Renal cortical epithelial cell (primary cell): ENCODE measurements at places on chromosomes 3 and 15. TPM values are rescaled to one million over a fixed set of nuclear protein-coding genes. Genes with fewer than 3 reads are reported as not detected.

DNA sequence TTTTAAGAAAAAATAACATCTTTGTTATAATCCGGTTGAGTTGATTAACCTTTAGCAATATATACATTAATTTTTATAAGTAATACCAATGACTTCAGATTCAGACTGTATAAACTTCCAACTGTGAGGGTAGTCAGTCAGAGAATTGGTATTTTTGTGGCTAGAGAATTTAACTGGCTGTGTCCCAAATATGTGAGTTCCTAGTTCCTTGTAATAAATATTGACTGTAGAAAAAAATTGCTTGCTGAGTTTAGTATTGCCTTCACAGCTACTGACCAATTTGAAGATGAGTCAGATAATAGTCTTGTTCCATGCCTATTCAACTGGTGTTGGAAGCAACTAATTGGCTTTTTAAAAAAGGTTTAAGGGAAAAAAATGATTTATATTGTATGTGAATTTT is 210.8 kb downstream of the GAP43 start:
- peak; percentile 38 for DNase-seq

DNA sequence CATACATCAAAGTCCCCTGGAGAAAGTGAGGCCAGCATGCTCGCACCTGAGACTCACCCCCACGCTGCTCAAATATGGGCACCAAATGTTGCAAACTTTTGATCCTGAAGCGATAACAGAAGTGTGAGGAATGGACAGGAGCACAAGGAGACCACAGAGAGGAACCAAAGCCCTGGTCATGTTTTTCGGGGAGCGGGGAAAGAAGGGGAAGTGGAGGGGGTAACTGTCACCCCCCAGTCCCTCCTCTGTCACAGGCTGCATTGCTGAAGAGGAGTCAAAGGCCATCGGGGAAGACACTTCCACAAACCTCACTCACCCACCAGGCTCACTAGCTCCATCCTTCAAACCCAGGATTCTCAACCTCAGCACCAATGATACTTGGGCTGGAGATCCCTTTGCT is 182.4 kb downstream of the UACA start:
- DNase-seq, result no peak

- no peak for DNase-seq
Observed at GRCh38 chr3:30293621-30294240, 312.7 kb upstream of the TGFBR2 start.

Gene C2CD4A
- total RNA-seq, result under 0.01 and 11.7 TPM in 2 replicates

GRCh38 chr3:179234199-179234598 is 16.7 kb downstream of the KCNMB3 start:
- DNase-seq, result no peak

- no peak for DNase-seq
Observed at GRCh38 chr3:58243976-58244585, 6.5 kb downstream of the ABHD6 start.

Gene TMEM202
- total RNA-seq, result not detected in 2 replicates

Gene SLCO2A1
- 0.69 and 1.0 TPM in 2 replicates for total RNA-seq

- DNase-seq, result peak; percentile 21
Observed at GRCh38 chr3:13650210-13651056, 101.5 kb downstream of the FBLN2 start.

GRCh38 chr3:121667333-121667732 is 6.6 kb upstream of the HCLS1 start:
- no peak for DNase-seq

- no peak for DNase-seq
Observed at GRCh38 chr3:42505849-42506410, 3.5 kb downstream of the VIPR1 start.

GRCh38 chr3:115494826-115495225 is 128.5 kb upstream of the GAP43 start:
- DNase-seq, result no peak

Gene CCR5
- not detected in 2 replicates for total RNA-seq

- DNase-seq, result peak; percentile 26
Observed at GRCh38 chr3:81289676-81290075, 471.8 kb downstream of the GBE1 start.

GRCh38 chr3:107846279-107846852 is 244.5 kb downstream of the CD47 start:
- peak; percentile 63 for DNase-seq

DNA sequence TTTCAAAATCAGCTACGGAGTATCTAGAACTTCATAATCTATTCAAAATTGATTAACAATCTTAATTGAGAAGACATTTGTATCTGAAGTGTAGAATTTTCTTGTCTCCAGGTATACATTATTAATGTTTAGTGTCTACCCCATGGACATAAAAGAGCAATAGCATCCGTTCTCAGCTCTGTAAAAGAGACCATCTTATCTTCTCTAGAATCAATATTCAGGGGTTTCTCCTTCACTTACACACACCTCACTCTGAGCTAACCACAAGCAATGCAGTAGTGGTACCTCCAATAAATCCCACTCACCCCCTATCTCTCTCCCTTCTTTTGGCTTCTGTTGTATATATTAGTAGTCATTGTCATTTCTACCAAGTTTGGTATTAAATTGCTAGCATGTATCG is 16.2 kb downstream of the MBNL1 start:
- no peak for DNase-seq
